ENCODE measurements at places on chromosomes 12 and 14.

DNA sequence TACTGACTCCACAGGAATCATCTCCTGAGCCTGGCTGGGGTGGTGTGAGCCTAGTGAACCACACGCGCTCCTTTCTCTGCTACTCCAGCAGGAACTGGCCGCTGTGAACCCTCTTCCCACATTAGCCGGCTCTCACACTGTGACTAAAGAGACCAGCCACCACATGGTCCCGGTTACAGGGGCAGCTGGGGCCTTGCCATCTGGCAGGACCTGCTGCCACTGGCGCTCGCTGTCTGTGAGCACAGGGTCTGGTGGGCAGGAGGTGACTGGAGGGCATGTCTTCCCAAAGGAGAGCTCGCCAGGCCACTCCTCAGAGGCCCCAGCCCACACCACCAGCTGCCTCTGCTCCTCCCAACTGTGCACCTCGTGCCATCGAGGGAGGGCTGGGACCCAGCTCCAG, 99.3 kb downstream of the SINHCAF start:
- DNase-seq, result no peak

DNA sequence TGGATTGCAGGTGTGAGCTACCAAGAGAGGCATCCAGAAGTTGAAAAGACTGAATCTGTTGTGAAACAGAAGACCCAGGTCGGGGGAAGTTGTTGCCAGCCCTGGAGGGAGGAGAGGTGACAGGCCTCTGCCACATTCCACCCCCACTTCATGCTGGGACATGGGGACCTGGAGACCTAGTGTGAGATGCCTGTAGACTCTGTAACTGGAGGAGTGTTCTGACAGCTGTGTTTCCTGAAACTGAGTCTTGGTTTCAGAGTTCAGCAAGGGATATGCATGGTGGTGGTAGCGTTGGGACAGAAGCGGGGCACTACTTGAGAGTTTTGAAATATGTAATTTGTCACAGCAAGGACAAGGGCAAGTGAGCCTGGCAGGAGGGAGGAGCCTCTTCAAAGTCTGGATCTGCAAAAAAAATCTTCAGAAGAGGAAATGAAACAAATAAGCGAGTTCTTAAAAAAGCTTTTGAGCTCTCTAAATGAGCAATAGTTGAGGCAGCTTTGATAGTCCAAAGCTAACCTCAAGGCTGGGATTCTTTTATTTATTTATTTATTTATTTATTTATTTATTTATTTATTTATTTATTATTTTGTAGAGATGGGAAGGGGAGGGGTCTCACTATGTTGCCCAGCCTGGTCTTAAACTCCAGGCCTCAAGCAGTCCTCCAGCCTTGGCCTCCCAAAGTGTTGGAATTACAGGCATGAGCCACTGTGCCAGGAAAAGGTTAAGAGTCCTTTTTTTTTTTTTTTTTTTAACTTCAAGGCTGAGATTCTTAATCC, 58.9 kb upstream of the EEA1 start:
- no peak for DNase-seq

- no peak for DNase-seq
Measured at GRCh38 chr14:90643982-90644670, 172.1 kb downstream of the TTC7B start.

- no peak for DNase-seq
Measured at GRCh38 chr14:54086767-54087166, 130.1 kb upstream of the BMP4 start.

DNA sequence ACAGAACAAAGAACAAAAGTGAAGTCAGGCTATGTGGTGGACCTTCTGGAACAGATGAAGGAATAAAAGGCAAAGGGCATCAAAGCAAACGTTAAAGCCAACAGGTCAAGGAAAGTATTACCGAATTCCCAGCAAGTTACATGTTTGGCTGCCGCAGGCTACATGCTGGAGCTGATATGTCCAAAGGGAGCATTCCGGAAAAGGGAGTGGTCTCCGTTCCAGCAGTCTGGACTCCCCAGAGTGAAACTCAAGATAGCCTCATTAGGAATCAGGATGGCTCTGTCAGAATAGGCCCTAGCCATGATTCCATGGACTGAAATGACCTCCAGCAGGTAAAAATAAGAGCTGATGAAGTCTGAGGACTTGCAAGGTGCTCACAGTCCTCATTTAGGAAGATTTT, 379.8 kb upstream of the PRICKLE1 start:
- no peak for DNase-seq

DNA sequence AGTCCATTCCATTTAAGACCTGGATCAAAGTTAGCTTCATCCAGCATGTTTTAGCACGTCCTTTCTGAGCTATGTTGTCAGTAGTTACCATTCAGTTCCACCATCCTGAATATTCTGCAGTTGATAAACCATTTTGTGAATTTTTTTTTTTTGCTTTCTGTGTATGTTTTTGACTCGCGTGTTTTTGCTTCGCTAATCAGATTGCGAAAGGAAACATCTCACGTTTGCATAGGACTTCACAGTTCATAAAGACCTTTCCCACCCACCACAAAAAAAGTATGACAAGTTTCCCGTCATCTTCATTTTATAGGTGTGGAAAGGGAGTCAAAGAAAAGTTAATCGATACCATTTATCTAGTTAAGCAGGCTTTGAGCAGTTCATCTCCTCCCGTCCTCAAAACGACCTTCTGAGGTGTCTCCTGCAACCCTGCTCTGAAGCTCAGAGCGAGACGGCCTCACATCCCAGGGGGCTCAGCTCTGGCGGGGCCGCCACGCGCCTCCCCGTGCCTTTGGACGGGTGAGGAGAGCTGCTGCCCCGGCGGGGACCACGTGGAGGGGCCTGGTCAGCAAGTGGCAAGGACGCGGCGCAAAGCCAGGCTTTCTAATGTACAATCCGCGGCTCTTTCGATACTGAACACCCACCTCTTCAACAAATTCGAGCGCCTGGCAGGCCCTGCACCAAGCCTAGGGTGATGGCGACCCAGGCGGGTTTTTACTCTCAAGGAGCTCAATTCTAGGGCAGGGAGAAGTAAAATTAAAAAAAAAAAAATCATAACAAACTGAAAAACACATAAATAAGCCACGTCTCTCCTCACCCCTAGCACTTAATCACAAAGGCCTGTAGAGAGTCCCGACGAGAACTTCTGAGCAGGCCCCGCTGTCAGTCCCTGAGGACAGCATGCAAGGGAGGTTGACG, 988 bp upstream of the TMEM263 start:
- DNase-seq, result no peak

DNA sequence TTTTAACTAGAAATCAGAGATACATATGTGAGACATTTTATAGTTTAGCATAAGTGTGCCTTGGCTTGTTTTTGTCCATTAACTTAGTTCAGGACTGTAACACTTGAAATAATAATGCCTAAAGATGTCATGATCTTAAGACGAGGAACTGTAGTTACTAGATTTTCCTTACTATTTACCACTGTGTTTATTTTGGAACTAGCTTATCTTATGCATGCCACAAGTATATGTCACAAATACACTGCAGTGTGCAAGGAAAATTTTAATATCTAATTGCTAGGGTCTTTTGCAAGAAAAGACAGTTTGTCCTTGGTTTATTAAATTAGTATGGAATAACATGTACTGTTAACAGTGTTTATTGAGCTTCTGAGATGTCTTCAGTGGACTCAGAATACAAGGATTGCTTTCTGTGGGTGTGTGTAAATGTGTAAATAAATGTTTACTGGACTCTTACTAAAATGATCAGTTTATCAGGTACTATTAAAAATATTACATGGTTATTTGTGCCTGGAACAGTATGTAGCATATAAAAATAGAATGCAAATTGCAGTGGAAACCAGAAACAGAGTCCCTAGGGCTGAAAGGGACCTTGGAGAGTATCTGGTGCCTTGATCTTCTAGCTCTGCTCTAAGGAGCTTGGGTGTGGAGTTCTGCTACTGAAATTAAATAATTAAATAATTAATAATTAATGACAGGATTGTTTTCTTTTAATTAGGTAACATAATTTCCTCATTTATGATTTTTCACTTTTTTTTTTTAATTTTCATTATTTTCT, 58.1 kb downstream of the FGD4 start:
- DNase-seq, result peak; percentile 67

DNA sequence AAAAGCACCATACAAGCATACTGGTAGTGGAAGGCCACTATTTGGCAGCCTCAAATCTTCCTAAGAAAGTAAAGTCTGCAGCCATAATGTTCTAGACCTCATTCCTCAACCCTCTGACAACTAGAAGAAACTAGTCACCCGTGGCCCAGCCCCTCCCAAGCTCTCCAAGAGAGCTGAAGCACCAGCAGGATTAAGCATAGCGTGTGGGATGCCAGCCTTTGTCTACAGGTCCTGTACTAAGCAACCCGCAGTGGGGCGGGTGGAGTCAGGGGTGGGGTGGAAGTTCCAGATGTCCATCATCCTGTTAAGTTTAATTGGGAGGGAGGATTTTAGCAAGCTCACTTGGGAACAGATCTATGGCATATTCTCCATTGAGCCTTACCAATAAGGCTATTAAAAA, 14.2 kb downstream of the SLC11A2 start:
- no peak for DNase-seq

DNA sequence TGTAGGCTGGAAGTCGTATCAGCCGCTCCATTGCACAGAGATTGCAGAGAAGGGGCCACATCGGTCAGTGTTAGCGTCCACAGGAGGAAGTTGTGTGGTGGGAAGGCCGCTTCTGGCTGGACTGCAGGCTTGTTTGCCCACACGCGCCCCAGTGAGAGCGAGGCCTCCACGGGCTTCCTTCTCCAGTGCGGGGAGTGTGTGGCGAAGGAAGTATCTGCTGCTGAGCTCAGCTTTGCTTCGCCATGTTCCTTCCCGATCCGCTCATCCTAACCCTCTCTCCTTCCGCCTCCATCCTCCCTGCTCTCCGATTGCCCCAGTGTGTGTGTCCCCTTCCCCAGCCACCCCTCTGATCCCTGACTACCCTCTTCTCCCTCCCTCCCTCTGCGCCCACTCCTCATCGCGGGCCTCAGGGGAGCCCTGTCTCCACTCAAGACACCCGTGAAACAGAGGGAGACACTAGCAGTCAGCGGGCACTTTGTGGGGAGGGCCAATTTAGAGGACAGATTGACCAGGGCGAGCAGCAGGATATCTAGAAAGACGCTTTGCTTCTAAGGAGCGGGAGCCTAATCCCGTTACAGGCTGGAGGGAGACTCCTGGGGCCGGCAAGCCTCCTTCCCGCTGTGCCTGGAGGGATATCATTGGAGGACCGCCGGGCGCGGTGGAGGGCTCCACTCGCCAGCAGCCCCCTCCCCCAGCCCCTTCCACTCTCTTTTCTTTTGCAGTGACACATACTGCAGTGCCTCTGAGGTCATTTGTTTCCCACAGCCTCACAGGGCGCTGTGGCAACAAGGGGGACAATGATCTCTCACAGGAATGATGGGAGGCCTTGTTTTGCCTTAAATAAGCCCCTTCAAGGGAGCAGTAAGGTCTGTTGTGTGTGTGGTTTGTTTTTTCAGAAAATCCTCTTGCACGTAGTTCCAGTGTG, 428.8 kb downstream of the ZFP36L1 start:
- no peak for DNase-seq

DNA sequence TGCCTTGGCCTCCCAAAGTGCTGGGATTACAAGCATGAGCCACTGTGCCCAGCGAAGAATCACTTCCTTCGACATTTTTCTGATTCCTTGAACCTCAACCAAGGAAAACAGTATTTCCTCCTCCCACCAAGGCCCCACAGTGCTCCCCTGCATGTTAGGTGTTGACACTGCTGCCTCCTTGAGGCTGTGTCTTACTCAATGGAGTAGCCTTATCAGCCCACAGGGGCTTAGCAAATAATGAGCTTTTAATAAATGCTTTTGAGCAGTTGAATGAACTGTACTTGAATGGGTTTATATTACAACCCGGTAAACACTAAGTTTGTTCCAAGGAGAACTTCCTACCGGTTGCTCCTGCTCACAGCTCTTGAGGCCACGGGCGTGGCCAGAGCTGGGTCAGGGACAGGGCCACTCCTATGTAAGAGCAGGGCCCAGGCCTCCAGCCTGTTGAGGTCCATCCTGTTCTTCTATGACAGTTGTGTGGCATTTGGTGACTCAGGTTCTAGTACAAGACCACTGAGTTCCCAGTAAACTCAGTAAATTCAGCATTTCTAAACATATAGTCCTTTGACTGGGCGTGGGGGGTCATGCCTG, 36.8 kb upstream of the TUBA1A start:
- no peak for DNase-seq

- no peak for DNase-seq
Measured at GRCh38 chr14:55097881-55098560, 31.0 kb upstream of the LGALS3 start.

- DNase-seq, result no peak
Measured at GRCh38 chr14:21309956-21310355, 30.1 kb downstream of the RPGRIP1 start.

DNA sequence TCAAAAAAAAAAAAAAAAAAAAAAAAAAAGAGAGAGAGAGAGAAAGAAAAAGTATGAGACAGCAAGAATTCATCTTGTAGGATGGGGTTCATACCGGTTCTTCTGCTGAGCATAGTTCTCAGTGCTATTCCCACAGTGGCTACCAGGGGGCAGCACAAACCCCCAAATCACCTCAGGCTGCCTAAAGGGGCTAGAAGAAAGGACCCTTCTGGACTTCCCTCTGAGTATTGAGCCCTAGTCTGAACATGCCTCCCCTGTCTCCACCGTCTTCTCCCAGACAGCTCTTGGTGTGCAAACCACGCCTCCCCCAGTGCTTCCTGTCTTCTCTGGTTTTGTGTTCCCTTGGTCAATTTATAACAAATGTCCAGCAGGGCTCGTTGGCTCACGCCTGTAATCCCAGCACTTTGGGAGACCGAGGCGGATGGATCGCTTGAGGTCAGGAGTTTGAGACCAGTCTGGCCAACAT, 31.3 kb upstream of the SMUG1 start:
- DNase-seq, result no peak

- DNase-seq, result no peak
Measured at GRCh38 chr14:69171569-69171968, 18.6 kb upstream of the DCAF5 start.

DNA sequence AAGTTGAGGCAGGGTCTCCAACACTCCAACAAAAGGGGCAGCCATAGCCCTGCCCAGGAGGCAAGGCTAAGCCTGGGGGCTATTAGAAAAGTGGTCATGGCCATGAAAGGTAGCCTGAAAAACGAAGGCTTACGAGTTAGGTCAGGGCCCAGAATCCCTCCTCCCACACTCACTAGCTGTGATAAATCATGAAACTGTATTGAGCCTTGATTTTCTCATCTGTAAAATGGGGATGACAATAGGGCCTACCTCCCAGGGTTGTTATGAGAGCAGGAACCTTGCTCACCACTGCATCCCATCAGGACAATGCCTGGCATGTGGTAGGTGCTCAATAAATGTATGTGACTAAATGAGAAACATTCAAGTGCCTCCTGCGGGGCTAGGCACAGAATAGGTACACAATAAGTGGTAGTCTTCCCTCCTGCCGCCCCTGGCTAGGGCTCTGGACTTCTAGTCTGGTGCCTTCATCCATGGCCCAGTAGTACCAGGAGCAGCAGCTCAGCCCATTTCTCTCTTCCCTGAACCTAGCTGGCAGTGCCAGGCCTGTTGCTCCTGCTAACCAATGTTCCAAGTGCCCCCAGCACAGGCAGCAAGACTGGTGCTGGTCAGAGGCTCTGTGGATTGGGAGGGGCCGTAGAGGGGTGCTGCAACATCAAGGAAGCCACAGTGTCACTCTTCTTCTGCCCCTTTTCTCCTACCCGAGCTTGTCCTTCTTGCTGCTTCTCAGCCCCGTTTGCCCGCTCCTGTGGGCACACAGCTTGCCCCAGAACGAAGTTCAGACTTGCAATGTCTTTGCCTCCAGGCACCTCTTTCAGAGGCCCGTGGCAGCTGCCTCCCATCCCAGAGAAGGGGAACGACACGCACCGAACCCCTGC, 7.8 kb downstream of the PGF start:
- no peak for DNase-seq

GRCh38 chr12:103524238-103524875, 28.6 kb upstream of the C12orf42 start:
- DNase-seq, result no peak
